ENCODE measurements at places on chromosomes 2 and 18. TPM values are rescaled to one million over a fixed set of nuclear protein-coding genes. Genes with fewer than 3 reads are reported as not detected.

GRCh38 chr18:12296087-12296403, 12.0 kb upstream of the TUBB6 start:
- no peak for DNase-seq

DNA sequence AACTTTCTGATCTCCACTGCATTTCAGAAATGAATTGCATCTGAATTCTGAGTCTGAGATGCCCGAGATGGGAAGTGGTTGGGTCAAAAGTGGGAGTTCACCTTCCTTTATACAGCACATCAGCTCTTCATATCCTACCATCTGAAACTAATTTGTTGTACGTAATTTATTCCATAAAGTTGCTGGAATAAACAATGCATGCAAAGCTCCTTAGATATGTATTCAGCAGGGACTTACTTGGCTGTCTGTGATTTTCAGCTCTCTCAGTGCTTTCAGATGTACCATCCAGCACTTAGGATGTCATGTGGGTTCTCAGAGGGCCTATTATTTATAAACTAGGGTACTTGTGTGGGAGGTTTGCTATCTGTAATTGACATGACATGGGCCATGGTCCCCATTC, 46.9 kb upstream of the EFEMP1 start:
- DNase-seq: no peak

DNA sequence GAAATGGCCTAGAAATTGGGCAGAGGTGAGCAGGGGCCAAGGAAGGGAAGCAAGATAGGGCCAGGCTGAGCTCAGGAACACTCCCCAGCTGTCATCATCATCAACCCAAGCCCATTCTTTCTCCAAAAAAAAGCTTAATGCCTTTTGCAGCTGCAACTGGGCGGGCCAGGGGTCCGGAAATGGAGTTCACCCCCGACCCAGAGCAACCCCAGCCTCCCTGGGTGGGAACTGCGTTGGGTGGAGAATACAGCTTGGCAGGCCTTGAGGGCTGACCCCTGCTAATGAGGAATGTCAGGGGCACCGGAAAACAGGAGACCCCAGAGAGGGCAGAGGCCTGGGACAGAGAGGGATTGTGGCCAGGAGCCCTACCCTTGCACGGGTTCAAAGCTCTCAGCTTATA, 64.8 kb downstream of the TNS1 start:
- no peak for DNase-seq

GRCh38 chr2:102048465-102048864, 56.7 kb downstream of the IL1R2 start:
- no peak for DNase-seq

GPR35 gene
- 71.2 TPM for total RNA-seq

DNAH6 gene
- total RNA-seq: 0.46 TPM
